ENCODE measurements at places on chromosomes 11 and 22.
A peak's percentile ranks its signal among the peaks of the same experiment; 100 is the strongest.

DNA sequence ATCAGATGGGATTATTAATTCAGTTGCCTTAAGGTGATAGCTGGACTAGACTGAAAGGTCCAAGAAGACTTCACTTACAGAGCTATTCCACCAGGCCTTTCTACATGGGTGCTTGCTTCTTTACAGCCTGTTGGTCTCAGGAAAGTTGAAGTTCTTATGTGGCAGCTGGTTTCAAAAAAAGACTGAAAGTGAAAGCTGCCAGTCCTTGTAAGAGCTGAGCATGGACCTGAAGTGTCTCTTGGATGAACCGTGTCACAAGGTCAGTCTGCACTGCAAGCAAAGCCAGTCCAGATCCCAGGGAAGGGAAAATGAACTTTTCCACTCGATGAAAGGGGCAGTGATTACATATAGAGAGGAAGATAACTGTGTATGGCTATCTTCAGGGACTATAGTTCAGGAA lies 201.5 kb upstream of the LUZP2 start:
- no peak overlapping the region for H3K27ac ChIP-seq
- no peak overlapping the region for H3K4me3 ChIP-seq
- no peaks in the 10 kb centered on the region for H3K27me3 ChIP-seq
- H3K4me1 ChIP-seq = peaks cover 1% of the 10 kb centered on the region
- no peaks in the 10 kb centered on the region for H3K36me3 ChIP-seq

DNA sequence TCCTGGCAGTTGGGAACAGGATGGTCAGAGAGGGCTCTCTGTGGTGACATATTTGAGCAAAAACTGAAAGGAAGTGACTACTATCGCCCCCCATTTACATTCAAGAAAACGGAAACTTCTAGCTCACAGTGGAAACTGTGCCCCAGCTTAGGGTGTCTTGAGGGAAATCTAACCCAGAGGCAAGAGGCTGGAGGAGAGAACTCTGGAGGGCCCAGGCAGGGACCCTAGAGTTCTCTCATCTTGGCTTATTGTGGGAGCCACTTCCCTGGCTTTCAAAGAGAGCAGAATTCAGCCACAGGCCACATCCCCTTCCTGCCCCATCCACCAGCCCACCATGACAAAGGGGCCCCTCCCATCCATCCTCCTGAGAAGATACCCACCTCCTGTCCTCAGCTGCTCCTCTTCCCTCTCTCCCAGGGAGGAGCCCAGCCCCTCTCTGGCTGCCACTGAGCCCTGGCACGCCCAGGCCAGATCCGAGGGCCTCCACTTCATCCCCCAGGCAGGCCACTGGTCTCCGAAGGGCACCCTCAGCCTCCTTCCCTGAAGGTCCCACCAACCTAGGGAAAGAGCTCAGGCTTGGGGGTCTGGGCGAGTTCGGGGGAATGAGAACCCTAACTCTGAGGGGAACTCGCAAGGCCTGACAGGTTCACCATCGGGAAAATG lies 1.6 kb upstream of the TMPRSS13 start:
- no peaks in the 10 kb centered on the region for H3K36me3 ChIP-seq
- no peaks in the 10 kb centered on the region for H3K27me3 ChIP-seq
- H3K4me1 ChIP-seq = peaks cover 81% of the 10 kb centered on the region
- no peak for DNase-seq
- H3K4me3 ChIP-seq = peak overlapping the region; percentile 50

DNA sequence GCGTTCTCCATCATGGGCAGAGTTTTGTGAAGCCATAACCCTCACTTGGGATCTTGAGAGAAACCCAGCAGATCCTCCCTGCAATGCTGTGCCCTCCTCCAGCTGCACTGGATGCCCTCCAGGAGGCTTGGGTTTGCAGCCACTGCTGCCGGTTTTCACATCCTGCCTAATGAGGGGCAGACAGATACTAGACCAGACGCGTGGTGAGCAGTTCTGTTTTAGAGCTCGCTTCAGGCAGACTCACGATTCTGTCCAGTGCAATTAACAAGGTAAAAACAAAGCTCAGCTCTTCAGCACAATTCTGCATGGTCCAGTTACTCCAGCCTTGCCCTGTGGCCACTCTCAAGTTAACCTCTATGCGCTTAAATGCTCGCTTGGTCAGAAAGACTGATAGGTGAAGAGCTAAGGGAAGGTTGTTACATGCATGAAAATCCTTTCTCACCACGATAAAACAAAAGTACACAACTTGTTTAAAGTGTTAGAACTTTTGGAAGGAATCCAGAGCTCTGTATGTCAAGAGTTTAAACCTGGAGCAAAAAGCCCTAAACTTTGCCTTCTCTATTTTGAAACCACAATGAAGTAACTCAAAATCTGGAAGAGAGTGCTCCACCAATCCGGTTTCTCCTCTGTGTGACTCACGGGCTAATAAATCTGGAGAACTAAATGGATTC lies 292.3 kb upstream of the FAT3 start:
- H3K27ac ChIP-seq = no peak overlapping the region
- no peak for DNase-seq
- no peaks in the 10 kb centered on the region for H3K4me1 ChIP-seq
- no peaks in the 10 kb centered on the region for H3K27me3 ChIP-seq
- no peaks in the 10 kb centered on the region for H3K36me3 ChIP-seq

GRCh38 chr22:37525073-37525745 lies 6.0 kb upstream of the CARD10 start:
- peaks cover 2% of the 10 kb centered on the region for H3K4me1 ChIP-seq
- H3K36me3 ChIP-seq = no peaks in the 10 kb centered on the region
- H3K27me3 ChIP-seq = peaks cover 44% of the 10 kb centered on the region

GRCh38 chr11:57192316-57192715 lies 10.6 kb downstream of the LRRC55 start:
- DNase-seq = no peak
- no peaks in the 10 kb centered on the region for H3K36me3 ChIP-seq
- H3K4me1 ChIP-seq = no peaks in the 10 kb centered on the region

- H3K4me3 ChIP-seq = peak overlapping the region; percentile 32
- no peaks in the 10 kb centered on the region for H3K27me3 ChIP-seq
- peaks cover 81% of the 10 kb centered on the region for H3K4me1 ChIP-seq
Observed at GRCh38 chr22:26432619-26433311, 3.7 kb downstream of the ASPHD2 start.

GRCh38 chr11:23111527-23111926 lies 251.3 kb upstream of the CCDC179 start:
- H3K27me3 ChIP-seq = no peaks in the 10 kb centered on the region
- H3K36me3 ChIP-seq = no peaks in the 10 kb centered on the region
- no peak for DNase-seq
- no peak overlapping the region for H3K27ac ChIP-seq
- H3K4me1 ChIP-seq = peaks cover 1% of the 10 kb centered on the region

- no peaks in the 10 kb centered on the region for H3K36me3 ChIP-seq
- peaks cover 60% of the 10 kb centered on the region for H3K27me3 ChIP-seq
- no peak overlapping the region for H3K4me3 ChIP-seq
- H3K27ac ChIP-seq = no peak overlapping the region
- DNase-seq = no peak
Observed at GRCh38 chr11:45754741-45755140, 50.2 kb upstream of the SLC35C1 start.

DNA sequence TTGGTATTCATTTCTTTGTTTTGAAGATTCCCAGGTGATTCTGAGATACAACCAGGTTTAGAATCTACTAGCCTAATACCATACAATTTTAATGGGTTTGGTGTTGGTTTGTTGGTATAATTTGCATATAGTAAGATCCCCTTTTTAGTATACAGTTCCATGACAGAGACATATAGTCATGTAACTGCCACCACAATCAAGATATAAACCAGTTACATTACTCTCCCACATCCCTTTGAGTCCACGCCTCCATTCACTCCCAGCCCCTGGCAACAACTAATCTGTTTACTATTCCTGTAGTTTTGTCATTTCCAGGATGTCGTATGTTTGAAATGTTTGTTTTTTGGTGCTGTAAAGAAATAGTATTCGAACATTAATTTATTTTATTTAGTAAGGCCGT lies 4.3 kb downstream of the ASRGL1 start:
- peaks cover 3% of the 10 kb centered on the region for H3K36me3 ChIP-seq
- H3K27me3 ChIP-seq = peaks cover 17% of the 10 kb centered on the region
- H3K27ac ChIP-seq = no peak overlapping the region
- no peak for DNase-seq
- H3K4me3 ChIP-seq = no peak overlapping the region
- H3K4me1 ChIP-seq = peaks cover 6% of the 10 kb centered on the region

- no peak for DNase-seq
- H3K27me3 ChIP-seq = no peaks in the 10 kb centered on the region
- H3K4me3 ChIP-seq = no peak overlapping the region
- no peak overlapping the region for H3K27ac ChIP-seq
Observed at GRCh38 chr11:20373147-20373546, 9.6 kb downstream of the HTATIP2 start.
